ENCODE measurements at places on chromosomes 7 and 10.

DNA sequence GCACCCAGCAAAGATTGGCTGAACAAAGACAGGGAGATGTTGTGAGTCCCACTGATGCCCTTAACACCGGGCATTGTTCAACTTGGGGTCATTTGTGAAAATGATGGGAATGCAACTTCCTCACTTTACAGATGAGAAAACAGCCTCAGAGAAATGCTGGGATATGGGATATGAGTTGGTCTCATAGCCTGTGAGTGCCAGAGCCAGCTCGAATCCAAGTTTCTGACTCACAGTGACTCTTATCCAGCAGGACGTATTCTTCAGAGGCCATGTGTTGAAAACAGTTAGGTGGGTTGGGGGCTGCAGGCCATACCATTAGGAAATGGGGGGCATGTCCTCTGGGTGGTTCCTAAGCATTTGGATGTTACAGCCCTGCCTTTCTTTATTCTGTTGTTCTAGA, 45.2 kb downstream of the KIAA1217 start:
- DNase-seq = no peak

DNA sequence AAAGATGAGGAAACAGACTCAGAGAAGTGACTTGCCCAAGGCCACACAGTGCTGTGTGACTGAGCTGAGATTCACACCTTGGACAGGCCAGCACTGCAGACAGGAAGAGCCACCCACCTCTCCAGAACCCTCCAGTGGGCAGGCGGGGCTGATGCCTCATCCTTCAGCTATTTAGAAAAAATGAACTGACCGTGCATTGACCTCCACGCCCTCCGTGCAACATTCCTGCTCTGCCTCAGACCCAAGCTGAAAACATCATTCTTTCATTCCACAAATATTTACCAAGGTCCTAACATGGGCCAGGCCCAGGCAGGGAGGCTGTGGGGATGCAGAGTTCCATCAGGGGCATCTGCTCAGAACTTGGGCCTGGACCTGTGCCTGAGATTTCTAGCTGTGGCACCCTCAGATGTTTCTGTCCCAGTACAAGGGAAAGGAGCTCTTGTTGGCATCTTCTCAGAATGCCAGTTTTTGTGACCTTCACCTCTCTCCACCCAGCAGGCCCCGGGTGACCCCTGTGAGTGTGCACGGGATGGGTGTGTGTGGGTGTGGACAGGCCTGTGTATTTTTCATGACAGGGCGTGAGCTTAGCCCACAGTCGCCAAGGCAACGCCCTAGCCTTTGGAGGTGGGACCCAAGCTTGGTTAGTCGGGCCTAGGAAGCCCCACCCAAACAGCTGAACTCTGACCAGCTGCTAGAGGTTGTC, 6.5 kb downstream of the VSIR start:
- DNase-seq = peak; percentile 95

GRCh38 chr10:89662596-89662995, 17.6 kb upstream of the PANK1 start:
- no peak for DNase-seq

DNA sequence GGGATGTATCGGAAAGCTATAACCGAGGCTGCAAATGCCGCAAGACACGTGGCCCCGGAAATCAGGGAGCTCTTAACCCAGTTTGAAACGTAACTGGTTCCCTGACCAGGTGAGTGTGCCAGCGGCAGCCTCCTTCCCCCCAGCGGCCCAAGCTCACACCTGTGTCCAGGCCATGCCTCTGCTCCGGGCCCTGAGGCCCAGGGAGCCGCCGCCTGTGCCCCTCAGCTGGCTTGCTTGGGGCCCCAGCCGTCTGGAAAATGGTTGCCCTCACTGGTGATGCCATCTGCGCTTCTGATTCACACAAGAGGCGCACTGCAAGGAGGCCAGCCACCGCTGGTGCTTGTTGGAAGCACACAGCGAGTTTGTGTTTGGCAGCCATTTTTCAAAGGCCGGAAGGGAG, 9.2 kb downstream of the PWWP2B start:
- DNase-seq = no peak

GRCh38 chr7:141147482-141147881, 73.6 kb downstream of the TMEM178B start:
- no peak for DNase-seq

- DNase-seq = no peak
Observed at GRCh38 chr7:108486291-108486966, 30.2 kb upstream of the NRCAM start.

GRCh38 chr7:155884225-155885166, 72.2 kb upstream of the SHH start:
- no peak for DNase-seq

GRCh38 chr10:28429573-28430216, 103.2 kb upstream of the WAC start:
- no peak for DNase-seq

DNA sequence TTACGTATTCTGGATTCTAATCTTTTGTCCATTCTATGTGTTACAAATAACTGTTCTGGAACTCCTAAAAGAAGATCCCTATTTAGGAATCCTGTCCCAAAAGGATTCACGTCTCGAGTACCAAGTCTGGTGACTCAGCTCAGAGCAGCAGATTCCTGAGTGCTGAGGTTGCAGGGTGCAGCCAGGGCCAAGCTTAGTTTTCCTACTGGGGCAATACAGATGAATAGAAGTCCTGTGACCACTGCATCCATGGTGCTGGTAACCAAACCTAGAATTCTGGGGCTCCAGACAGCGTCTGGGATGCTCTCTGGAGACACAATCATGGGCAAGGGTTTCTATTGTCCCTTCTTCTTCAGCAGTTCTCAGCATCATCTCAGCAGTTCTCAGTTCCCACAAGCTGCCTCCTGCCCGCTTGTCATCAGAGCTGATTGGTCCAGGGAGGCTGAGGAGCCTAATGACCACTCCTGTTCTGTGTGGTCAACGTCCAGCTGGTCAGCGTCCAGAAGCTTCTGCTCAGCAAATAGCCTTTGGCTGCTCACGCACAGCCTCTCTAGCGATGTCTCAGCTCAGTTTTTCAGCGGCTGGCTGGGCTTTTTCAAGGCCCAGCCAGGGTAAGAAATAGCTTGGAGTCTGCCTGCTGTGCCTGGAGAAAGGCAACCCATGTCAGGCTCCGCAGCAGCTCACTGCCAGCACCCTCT, 50.4 kb upstream of the C7orf33 start:
- no peak for DNase-seq

GRCh38 chr7:77338260-77338659, 77.9 kb downstream of the GSAP start:
- no peak for DNase-seq

DNA sequence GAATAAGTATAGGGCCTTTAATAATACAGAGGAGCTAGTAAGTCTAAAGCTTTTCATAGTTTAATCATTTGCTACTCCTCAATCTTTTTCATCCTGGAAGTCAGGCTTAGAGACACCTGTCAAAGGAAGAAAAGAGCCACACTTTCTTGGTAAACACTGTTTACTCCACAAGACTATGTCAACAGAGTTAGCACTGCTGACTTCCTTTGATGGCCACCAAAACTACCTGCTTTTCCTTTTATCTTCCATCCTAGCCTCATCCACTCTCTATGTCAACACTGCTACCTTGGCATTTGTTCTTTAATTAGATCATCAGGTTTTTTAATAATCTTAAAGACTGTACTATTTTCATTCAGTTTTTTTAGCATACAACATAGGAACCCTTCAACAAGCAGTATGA, 106.2 kb downstream of the ELAPOR2 start:
- no peak for DNase-seq

GRCh38 chr7:143480501-143480900, 2.8 kb downstream of the TAS2R41 start:
- no peak for DNase-seq

- DNase-seq = peak; percentile 74
Observed at GRCh38 chr10:3095373-3096139, 28.2 kb downstream of the PFKP start.

DNA sequence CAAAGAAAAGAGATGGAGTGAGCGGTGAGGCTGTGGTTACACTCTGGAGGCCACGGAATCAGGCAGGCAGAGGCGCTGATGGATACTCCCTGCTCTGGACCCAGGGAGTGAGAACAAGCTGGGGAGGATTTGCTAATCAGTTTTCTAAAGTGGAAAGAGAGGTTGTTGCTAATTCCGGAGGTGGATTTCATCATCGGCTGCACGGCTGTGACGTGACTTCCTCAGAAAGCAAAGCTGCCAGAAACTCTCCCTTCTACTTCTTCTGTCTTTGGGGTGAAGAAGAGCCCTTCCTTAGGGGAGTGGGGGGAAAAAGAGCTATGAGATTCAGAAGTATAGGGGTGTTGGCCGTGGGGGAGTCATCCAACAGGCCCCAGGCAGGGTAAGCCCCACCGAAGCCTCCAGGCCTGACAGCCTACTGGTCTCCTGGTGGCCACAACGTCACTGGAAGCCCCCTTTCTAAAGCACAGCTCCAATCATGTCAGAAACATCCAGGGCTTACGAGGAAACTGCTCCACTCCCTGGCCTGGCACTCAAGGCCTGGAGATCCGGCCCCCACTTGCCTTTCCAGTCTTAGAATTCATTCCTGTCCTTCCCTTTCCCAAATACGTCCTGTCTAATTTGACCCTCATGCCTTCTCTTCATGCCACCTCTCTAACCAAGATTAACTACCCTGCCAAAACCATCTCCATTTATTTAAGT, 114.5 kb downstream of the HIP1 start:
- peak; percentile 45 for DNase-seq
